CD8-positive, alpha-beta memory T cell (primary cell): ENCODE measurements at places on chromosomes 13 and 19.
A peak's percentile ranks its signal among the peaks of the same experiment; 100 is the strongest.

GRCh38 chr19:55443045-55443823 is at the start of gene SHISA7:
Gene SHISA7 (minus strand): TSS chr19:55443300. CDS start chr19:55442863, 437 bp downstream.
- DNase-seq, result no peak

GRCh38 chr19:45852983-45853382 is 10.0 kb downstream of the SYMPK start:
- DNase-seq, result no peak

- DNase-seq, result no peak
Measured at GRCh38 chr19:8231073-8231604, 22.0 kb downstream of the CERS4 start.

DNA sequence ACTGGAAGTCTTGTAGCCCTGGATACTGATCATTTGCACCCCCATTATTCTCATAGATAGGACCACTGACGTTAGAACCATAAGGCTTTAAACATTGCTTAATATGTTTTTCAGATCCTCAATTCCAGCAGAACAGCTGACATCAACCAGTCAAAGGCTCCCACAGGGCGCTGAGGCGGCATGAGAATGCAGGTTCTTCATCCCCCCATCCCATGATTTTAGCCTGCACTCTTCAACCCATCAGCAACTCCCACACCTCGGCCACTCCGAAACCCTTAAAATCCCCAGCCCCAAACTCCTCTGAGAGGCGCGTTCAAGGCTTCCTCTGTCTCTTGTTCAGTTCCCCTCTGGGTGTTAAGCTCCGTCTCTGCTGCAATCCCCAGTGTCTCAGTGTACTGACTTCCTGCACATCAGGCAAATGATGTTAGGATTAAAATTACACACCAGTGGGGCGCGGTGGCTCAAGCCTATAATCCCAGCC is 24.3 kb upstream of the LAMP1 start:
- DNase-seq, result no peak

GRCh38 chr19:2589441-2589840 is 113.1 kb downstream of the GNG7 start:
- DNase-seq, result peak; percentile 18

DNA sequence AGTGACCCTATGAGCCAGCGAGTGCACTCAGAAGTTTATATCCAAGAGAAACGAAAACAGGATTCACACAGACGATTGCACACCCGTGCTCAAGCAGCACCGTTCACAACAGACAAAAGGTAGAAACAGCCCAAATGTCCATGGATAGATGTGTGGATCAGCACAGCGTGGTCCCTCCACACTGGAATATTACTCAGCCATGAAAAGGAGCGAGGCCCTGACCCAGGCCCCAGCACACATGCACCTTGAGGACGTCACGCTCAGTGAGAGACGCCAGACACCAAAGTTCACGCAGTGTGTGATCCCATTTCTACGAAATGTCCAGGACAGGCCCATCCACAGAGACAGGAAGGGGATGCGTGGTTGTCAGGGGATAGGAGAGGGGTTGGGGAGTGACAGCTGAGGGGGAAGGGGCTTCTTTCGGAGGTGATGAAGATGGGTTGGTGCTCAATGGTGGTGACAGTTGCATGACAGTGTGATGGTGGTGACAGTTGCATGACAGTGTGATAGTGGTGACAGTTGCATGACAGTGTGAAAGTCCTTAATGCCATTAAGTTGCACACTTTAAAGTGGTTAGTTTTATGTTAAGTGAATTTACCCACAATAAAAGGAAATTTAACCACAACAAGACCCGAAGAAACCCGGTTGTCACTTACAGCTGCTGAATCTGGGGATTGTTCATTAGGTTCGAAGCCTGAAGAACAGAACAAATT is 18.9 kb upstream of the SLC39A3 start:
- no peak for DNase-seq
